ENCODE measurements at places on chromosomes 11 and 22.

GRCh38 chr11:126039485-126040271, 23.0 kb downstream of the CDON start:
- DNase-seq = no peak

DNA sequence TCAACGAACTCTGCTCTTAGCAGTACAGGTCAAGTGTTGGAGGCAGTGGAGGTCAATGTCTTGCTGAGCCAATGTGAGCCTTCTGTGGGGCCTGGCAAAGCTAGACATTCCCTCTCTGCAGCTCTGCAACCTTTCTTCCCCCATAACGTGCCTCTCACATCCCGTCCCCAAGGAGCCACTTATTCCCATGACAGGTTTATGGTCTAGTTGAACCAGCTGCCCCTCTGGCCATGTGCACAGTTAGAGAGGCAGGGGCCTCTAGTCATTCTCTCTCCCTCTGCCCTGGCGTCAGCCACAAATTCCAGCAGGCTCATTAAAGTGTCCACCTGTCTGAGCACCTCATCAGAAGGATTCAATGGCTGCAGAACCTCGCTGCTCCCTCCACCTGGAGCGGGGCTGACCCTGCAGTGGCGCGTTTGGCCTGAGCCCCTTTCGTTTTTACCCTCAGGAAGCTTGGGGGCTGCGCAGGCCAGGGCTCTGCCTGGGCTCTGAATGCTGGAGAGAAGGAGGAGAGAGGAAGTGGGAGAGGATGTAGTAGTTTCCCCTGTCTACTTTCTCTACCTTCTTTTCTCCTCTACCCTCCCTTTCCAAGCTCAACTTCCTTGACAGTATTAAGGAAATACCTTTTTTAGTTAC, 302.1 kb upstream of the B3GAT1 start:
- DNase-seq = no peak

DNA sequence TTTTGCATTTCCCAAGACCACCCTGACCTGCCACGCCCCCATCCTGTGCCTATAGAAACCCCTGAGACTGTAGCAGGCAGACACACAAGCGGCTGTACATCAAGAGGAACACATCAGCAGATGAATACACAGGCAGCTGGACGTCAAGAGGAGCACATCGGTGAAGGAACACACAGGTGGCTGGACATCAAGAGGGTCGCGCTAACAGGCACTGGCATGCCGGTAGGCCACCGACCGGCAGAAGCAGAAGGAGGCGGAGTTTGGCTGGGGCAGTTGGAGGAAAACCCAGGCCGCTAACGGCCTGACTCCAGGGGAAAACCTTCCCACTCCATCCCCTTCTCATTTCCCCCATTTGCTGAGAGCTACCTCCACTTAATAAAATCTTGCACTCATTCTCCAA, 5.4 kb upstream of the IPO7 start:
- DNase-seq = no peak

- DNase-seq = no peak
Measured at GRCh38 chr11:125228445-125228844, 63.9 kb downstream of the PKNOX2 start.

DNA sequence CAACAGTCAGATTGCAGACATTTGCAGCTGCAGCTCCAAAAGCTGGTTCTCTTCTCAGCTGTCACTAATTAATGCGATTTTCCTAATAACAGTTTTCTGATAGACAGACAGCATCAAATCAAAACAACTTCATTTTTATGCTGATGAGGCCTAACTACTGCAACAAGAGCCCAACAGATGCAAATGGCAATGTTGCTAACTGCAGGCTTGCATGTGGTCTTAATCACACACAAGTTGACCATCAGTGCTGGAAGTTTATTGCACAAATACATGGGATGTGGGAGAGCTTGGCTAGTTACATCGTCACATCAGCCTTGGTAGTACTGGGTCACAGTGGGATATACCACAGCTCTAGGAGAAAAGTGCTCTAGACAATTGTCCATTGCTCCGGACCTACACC, 99.2 kb downstream of the SPON1 start:
- no peak for DNase-seq

Data from cortex of kidney (tissue), 1 donor.